ENCODE measurements at places on chromosomes 16 and 17. TPM values are rescaled to one million over a fixed set of nuclear protein-coding genes. Genes with fewer than 3 reads are reported as not detected.

Gene FASN
- total RNA-seq: 142 TPM

Gene CCDC40
- total RNA-seq: 7.5 TPM

Gene SPNS3
- total RNA-seq: not detected

Gene TBC1D3K
- total RNA-seq: not detected

Measured in A549 treated with Hydrocortisone at 1 μM for 4 hours (cell line).